Bone marrow (tissue), 2 donors: ENCODE measurements at places on chromosomes 6 and 20.

- DNase-seq = no peak
Observed at GRCh38 chr20:53215166-53215565, 243.0 kb downstream of the TSHZ2 start.

DNA sequence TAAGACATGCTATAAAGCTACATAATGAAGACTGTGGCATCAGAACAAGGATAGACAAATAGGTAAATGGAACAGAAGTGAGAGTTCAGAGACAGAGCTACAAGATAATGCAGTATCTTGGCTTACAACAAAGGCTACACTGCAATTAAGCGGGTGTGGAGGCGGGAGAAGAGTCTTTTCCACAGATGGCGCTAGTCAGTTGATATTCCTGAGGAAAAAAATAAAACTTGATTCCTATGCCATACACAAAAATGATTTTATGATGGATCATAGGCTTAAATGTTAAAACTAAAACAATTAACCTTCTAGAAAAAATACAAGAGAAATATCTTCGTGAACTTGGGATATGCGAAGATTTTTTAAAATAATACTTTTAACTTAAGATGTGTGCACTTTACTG is 31.0 kb downstream of the RIN2 start:
- DNase-seq = no peak

GRCh38 chr6:133923938-133924593 is 29.0 kb upstream of the TBPL1 start:
- DNase-seq = no peak

DNA sequence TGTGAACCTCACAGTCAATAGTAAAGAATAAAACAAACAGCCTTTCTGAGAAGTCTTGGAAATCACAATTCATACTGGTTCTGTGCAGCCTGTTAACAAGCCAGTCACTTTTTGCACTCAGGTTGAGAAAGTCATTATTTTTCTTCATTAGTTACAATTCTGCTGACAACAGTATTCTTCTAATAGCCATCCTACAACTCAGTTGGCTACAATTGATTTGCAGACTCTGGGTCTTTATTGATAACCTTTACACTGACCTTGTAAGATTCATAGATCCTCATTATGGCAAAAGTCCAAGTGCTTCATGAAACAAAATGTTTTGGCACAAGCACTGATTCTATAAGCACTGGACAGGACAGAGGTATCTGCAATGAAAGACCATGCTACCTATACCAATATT is 34.9 kb upstream of the POPDC3 start:
- DNase-seq = no peak

DNA sequence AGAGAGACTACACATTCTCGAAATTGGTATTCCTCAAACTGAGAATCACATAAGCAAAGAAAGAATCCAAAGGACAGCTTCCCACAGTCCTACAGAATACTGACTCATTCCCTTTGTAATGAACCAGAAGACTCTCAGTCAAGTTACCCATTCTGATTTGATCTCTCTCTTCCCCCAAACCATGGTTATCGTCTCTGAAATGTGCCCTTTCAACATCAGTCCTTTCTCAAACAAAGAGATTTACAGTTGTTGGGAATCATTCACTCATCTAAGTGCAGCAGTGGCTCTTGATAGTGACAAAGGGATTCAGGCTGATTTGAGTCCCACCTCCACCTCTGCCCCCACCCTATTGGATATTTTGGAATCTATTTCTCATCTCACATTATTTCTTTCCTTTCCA is 15.0 kb upstream of the RSPO3 start:
- DNase-seq = no peak

DNA sequence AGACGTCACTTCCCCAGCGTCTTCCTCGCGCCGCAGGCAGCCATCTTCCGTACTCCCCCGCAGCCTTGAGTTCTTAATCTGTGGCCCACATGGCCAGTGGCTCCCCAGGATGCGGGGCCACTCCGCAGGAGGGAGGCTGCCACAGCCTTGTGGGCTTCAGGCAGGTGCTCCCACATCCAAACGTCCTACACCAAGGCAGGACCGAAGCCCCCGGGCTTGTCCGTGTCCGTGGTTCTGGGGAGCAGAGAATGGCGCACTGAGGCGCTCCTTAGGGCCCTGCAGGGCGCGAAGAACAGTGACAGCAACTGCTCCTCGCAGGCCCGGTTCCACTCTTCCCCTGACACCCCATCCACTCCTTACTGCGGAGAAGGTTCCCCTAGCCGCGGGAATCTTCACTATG is 755.8 kb downstream of the PRIM2 start:
- DNase-seq = no peak

DNA sequence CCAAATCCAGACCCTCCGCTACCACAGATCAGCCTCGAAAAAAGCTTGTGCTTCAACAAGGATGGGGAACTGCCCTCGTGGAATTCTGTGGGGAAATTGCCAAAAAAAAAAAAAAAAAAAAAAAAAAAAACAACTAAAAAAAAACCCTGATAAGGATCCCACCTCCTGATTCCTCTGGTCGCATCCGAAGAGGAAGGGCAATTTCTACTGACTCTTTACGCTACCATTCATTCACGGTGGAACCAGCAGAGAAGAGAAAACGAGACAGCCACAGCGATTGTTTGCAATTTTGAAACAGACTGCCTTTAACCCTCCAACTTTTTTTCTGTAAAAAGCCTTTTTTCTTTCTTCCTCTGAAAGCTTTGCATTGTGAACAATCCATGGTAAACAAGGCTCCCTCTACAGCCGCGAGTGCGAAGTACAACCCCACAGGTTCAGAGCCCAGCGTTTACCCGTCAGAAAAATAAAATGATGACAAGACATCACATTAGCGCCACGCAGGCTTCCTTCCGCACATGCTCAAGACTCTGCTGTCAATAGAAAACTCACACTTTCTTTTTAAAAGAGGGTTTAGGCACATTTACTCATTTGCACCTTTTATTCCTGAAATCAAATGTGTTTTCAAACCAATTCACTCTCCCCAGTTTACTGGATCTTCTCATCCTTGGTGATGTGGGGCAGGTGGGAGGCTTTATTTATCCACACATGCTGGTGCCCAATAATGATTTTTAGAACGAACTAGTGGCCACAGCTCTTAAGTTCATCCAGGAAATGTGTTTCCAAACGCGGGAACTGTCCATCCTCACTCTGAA is 100.0 kb downstream of the NOL4L start:
- DNase-seq = peak; percentile 90

- DNase-seq = no peak
Observed at GRCh38 chr6:138695193-138695592, 78.4 kb upstream of the CCDC28A start.

- DNase-seq = no peak
Observed at GRCh38 chr6:133769463-133769862, 119.5 kb upstream of the TCF21 start.

DNA sequence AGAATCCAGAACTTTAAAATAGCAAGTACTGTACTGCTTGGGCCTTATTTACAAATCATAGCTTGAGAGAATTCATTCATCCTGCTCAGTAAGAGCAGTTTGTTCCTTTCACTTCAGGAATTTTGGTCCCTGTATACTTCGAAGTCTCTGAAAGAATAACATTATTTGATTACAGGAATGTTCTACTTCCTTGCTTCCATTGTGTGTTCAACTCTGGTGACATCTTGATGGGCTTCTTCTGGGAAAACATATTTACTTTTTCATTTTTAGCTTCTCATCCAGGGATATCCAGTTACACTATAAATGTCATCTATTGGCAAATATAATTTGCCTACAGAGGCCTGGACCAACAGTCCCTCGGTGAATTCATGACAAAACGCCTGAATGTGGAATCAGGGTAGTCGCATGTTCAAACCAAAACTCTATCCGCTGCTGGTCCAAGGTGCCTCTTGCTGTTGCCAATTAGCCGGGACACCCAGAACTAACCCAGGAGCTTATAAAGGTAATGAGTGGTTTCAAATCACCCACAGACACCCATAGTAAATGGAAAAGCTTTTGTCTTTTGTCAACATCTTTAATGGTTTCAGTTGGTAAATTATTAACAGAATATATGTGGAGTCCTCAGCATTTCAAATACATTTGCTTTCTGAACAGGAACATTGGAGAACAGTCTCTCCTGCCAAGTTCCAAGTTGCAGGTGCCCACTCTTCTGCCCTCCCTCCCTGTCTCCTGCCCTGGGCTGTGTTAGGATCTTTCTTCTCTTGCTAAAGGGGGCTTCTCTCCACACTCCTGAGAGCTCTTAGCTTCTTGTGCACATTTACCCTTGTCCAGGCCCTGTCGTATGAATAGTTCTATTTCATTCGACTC is 162.5 kb upstream of the CITED2 start:
- no peak for DNase-seq

GRCh38 chr6:52341561-52342260 is 20.2 kb upstream of the PAQR8 start:
- no peak for DNase-seq

DNA sequence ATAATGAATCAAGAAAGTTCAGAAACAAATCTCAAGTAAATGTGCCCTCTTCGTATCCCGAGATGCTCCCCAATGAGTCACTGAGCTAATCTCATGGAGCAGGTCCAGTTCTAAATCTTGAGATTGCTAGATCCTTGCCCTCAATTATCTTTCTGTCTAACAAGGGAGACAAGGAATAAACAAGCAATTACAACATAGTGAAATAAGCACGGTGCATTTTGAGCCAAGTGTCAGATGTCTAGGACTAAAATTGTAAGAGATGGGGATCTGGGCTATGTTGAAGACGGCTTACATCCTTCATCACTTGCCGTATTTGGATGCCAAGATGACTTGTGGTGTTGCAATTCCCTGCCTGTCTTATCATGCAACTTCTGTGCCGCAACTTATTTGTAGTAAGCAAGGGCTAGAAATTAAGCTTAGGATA is 56.5 kb upstream of the ADGRF1 start:
- no peak for DNase-seq

GRCh38 chr6:65557224-65557623 is 149.8 kb downstream of the EYS start:
- no peak for DNase-seq

- no peak for DNase-seq
Observed at GRCh38 chr6:76682842-76683241, 610.4 kb upstream of the IMPG1 start.

GRCh38 chr6:111759836-111760785 is 113.1 kb downstream of the FYN start:
- DNase-seq = no peak

- DNase-seq = no peak
Observed at GRCh38 chr6:33818293-33818692, 14.5 kb upstream of the MLN start.

GRCh38 chr6:40759838-40760237 is 172.7 kb upstream of the LRFN2 start:
- no peak for DNase-seq

DNA sequence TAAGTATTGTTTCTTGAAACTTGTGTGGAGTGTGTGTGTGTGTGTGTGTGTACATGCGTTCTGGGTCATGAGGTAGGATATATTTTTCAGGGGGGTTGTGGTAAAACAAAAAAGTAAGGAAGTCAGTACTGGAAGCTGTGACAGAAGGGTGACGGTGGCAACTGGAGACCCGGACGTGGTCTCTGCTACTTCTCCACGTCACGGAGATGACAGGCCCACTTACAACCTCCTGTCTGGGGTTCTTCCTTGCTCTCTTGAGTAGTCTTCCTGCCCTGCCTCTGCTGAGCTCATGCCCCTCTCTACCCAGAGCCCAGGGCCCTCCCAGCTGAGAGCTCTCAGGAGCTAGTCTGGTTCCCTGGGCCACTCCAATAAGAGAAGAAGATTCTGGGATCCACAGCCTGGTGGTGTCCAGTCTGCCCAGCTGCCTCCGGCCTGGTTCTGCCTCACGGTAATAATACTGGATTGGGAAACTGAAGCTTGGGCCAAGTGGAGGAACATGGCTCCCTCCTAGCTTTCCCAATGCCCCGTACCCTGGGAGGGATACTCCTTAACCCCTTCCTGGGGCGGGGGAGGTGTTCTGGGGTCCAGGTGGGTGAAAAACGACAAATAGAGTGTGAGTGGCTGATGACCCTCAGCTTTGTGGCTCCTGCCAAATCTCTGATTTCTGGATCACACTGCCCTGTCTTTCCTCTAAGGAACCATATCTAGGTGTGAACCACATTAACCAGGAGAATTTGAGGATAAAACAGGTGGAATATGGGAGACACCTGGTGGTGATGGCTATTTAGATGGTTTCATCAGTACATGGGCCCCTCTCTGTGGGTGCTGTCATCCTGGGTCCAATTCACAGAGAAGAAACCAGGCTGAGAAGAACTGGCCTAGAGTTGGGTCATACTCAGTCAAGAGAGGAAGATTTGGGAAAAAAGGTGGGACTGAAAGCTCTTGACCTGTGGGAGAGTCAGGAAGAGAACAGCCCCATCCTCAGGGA is 27.2 kb downstream of the VEGFA start:
- DNase-seq = peak; percentile 78

GRCh38 chr6:67506352-67506751 is 1128.7 kb upstream of the ADGRB3 start:
- DNase-seq = no peak

- no peak for DNase-seq
Observed at GRCh38 chr20:17316316-17317038, 89.6 kb downstream of the PCSK2 start.

- no peak for DNase-seq
Observed at GRCh38 chr20:23092384-23092756, 6.2 kb upstream of the CD93 start.

DNA sequence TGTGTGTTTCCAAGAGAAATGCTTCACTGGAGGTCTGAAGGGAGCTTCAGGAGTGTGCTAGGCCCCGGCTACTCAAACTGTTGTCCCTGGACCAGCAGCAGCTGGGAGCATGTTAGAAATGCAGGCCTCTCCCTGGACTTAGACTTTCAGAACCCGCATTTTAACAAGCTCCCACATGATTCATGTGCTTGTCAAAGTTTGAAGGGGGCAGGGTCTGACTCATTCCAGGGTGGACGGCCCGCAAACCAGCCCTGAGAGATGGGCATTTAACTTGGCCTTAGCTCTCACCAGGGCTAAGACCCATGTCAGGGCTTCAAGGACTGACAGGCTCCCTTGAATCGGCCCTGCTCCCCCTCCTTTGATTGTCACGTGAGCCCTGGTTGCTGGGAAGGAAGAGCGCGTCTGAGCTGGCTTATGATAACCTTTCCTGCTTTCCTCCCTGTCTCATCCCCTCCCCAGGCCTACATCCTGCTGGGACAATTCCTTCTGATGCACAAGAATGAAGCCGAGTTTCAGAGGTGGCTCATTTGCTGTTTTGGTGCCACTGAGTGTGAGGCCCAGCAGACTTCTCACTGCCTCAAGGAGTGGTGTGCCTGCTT is 35.5 kb downstream of the BANF2 start:
- DNase-seq = no peak

- DNase-seq = no peak
Observed at GRCh38 chr6:113881478-113881980, 24.4 kb downstream of the MARCKS start.

DNA sequence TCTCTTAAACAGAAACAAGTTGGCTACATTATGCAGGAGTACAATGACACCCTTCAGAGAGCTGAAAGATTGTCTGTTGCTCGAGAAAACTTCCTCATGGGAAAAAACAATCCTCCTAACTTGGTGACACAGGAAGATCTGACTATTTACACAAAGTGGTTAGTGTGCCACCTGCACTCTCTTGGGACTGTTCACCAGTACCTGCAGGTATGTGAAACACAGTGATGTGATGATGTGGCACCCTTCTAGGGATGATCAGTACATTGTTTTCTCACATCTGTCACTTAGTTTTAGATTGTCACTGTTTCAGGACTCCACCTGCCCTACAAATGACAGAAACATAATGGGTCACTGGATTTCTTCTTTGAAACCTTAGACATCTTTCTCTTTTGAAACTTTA is 101.8 kb downstream of the CEP57L1 start:
- DNase-seq = no peak

- DNase-seq = no peak
Observed at GRCh38 chr6:118896339-118897136, 2.6 kb downstream of the ASF1A start.
